ENCODE measurements at places on chromosomes 12 and 14.

GRCh38 chr14:31934767-31935266 lies 142.3 kb upstream of the ARHGAP5 start:
- DNase-seq: no peak

DNA sequence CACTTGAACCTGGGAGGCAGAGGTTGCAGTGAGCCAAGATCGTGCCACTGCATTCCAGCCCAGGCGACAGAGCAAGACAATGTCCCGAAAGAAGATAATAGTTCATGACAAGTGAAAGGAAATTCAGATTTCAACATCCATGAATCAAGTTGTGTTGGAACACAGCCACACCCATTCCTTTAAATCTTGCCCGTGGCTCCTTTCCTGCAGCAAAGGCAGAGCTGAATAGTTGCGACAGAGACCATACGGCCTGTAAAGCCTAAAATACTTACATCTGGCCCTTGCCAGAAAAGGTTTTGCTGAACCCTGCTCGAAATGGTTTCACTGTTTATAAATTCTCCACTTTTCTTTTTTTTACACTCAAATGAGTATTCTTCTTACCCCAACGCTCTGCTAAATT lies 17.7 kb upstream of the ITPK1 start:
- DNase-seq: no peak

GRCh38 chr14:68404146-68404527 lies 388.7 kb downstream of the ZFP36L1 start:
- no peak for DNase-seq

- DNase-seq: no peak
These were observed 48.5 kb downstream of the PHLDA1 start for GRCh38 chr12:75982979-75983660.

- no peak for DNase-seq
These were observed 6.0 kb downstream of the CDKN1B start for GRCh38 chr12:12723149-12723680.

DNA sequence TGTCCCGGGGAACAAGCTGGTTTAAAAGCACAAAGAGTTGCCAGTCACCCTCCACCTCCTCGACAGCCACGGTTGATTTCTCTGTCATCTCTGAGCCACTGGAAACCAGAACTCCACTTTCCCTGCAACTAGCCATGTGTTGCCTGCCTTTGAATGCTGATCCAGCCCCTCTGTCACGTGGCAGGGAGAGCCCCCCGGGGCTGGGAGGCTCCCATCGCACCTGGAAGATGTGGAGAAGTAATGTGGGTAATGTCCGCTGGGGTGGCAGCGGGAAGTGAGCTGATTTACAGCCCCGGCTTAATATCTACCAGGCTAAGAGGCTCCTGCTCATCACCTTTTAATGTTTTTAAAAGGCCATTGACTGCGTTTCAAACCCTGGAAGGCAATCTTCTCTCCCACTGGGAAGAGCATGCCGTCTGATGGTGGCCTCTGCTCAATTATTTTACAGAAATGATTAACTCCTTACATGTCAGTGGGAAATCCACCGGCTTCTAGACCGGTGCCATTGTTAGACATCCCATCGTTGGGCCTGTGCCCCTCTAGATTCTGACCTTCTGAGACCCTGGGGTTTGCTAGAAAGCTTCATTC lies 7.4 kb downstream of the PRIMA1 start:
- DNase-seq: no peak

DNA sequence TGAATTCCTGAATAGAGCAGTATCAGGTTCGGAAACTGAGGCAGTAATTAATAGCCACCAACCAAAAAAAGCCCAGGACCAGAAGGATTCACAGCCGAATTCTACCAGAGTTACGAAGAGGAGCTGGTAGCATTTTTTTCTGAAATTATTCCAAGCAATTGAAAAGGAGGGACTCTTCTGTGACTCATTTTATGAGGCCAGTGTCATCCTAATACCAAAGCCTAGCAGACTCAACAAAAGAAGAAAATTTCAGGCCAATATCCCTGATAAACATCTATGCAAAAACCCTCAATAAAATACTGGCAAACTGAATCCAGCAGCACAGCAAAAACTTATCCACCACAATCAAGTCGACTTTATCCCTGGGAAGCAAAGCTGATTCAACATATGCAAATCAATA lies 202.3 kb upstream of the SLC16A7 start:
- no peak for DNase-seq

DNA sequence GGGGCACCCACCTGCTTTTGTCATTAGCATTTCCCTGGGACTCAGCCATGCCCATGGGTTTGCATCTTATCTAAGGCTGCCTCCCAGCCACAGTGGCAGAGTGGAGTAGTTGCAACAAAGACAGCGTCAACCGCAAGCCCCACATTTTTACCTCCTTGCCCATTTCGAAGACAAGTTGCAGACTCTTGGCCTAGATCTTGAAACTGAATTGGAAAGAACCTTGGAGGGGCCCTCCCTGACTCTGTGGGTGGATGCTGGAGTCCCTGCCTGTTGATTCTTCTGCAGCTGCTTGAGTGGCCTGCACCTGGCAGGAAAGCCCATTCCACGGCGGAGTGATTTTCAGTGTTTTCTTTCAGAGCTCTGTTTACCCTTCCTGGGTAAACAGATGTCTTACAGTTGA lies 309.0 kb downstream of the VRK1 start:
- DNase-seq: no peak

GRCh38 chr12:52772188-52772587 lies 5.0 kb downstream of the KRT76 start:
- DNase-seq: no peak

DNA sequence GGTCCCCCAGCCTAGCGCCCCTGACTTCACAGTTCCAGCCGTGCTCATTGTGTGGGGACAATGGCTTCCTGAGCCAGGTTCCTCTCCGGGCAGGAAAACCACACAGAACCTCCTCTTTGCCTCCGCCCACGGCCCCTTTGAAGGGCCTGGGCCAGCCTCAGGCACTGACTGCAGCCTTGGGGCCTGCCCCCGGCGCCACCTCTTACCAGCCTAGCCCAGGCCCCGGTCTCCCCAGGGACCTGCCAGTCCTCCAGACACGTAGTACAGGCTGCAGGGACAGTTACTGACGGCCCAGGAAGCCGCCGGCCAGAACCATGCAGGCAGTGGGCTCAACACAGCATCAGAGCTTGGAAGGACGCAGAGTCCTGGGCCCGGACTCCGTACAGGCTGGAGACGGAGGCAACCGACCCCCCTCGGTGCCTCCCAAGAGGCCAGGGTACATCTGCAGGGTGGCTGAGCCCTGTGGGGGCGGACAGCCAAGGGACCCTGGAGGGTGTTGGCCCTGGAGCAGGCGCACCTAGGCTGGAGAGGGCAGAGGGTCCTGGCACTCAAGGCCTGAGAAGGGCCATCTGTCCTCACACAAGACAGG lies 20.9 kb upstream of the NUDT14 start:
- no peak for DNase-seq

GRCh38 chr12:90484094-90484493 lies 470.9 kb downstream of the CCER1 start:
- no peak for DNase-seq

- DNase-seq: no peak
These were observed 2.3 kb upstream of the PRKCH start for GRCh38 chr14:61319086-61319485.

DNA sequence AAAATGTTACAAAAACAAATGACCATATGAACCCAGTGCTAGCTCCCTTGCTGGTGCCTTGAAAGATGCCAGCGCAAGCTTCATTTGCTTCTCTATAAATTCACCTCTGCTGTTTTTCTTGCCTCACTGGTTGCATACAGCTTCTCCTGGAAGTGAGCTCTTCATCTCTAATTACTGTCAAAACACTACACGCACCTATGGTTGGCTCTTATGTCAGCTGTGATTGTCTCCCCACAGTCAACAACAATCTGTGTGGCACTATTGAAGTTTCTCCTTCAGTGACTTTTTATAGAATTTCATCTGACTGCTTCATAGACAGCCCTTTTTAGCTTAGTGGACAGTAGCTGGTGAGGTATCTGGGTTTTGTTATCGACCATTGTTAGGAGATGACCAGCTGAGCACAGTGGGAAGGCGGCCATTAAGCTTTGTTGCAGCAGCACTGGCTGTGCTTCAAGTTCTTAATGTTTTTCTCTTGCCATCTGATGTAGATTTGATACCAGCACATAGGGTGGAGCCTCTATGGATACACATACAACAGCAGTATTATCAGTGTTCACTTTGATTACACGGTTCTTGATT lies 131.8 kb downstream of the KITLG start:
- no peak for DNase-seq

DNA sequence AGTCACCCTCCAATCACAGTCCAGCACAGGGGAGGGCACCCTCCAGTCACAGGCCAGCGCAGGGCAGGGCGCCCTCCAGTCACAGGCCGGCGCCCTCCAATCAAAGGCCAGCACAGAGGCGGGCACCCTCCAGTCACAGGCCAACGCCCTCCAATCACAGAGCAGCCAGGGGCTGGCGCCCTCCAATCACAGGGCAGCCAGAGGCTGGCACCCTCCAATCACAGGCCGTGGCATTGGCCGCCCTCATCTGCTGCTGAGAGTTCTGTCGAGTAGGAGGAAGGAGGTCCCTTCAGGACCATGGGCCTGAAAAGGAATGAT lies 26.6 kb downstream of the DDX51 start:
- no peak for DNase-seq

GRCh38 chr14:60970146-60970545 lies 10.7 kb downstream of the TRMT5 start:
- no peak for DNase-seq

DNA sequence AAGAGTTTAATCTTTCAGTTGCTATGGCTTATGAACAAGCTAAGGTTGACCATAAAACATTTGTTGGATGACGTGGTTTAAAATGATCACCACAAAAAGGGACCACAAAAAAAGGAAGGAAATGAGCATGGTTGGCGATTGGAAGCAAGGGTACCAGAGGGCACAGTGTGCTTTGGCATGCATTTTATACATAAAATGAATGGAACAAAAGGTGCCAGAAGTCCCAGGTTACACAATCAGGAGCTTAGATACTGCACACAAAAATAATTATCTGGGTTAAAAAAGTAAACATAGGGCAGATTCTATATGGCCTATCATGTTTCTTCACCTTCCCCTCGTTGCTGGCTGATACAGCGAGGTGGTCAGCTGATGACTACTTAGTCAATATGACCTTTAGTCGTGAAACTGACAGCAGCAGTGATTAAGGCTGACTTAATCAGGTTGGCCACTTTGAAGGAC lies 50.7 kb downstream of the ZC3H14 start:
- DNase-seq: no peak

GRCh38 chr12:102120886-102121285 lies 903 bp downstream of the PARPBP start:
- no peak for DNase-seq

- no peak for DNase-seq
These were observed 1.2 kb downstream of the SOCS2 start for GRCh38 chr12:93573552-93574223.

- DNase-seq: no peak
These were observed 56.9 kb downstream of the CDC42BPB start for GRCh38 chr14:103000291-103000921.

DNA sequence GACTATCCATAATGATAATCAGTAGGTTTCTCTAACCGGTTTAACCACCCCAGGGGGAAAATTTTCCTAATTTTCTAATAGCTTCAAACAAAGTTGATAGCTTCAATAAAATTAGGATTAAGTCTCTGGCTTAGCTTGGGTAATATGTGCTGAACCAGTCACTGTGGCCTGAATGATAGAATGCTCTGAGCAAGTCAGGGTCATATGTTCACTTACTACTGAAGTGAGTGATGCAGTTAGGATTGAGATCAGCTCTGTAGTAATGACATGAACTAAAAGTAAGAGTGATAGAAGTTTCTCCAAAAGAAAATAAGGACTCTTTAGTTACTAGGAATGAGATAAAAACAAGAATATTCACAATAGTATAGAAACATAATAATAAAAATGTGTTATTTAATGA lies 32.6 kb downstream of the ETNK1 start:
- DNase-seq: no peak

- no peak for DNase-seq
These were observed 3.7 kb downstream of the ACACB start for GRCh38 chr12:109120095-109120494.

GRCh38 chr14:68401855-68402254 lies 391.0 kb downstream of the ZFP36L1 start:
- no peak for DNase-seq

DNA sequence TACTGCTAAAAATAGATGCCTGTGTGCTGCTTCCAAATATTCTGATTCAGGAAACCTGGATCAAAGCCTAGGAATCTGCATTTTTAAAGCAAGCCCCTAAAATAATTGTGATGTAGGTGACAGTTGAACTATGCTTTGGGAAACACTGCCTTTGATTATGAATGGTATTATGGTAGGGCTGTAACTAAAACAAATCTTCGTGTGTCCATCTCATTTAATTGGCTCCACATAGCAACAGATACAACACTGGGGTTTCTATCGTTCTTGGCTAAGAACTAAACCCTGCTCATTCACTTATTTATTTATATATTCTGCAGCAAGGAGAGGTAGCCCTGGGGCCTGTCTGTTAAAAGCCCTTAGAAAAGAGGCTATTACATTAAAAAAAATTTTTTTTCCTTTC lies 23.0 kb upstream of the ITGA5 start:
- no peak for DNase-seq

- DNase-seq: no peak
These were observed 84.4 kb downstream of the PPP2R5C start for GRCh38 chr14:101845896-101846295.

GRCh38 chr14:63401646-63402045 lies 82.9 kb upstream of the GPHB5 start:
- DNase-seq: no peak

DNA sequence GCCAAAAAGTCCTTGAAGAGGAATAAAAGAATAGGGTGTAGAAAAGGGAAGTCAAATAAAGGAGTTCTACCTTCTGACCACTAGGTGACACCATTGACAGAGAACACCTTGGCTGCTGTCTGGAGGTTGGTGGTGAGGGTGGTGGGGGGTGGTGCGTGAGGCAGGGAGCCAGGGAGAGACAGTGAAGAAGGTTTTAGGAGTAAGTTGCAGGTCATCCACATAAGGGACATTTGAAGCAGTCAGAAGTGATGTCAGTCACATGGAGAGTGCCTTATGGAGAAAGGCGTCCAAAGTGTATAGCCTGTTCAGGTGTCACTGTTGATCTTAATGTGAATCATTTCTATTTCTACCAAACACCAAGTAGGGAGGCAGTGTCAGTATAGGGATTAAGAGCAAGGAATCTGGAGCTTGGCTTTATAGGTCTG lies 279.3 kb upstream of the DDHD1 start:
- no peak for DNase-seq

- DNase-seq: no peak
These were observed 5.3 kb upstream of the TESPA1 start for GRCh38 chr12:54989829-54990228.

- DNase-seq: no peak
These were observed 751.0 kb upstream of the TMEM132C start for GRCh38 chr12:127515941-127516340.

DNA sequence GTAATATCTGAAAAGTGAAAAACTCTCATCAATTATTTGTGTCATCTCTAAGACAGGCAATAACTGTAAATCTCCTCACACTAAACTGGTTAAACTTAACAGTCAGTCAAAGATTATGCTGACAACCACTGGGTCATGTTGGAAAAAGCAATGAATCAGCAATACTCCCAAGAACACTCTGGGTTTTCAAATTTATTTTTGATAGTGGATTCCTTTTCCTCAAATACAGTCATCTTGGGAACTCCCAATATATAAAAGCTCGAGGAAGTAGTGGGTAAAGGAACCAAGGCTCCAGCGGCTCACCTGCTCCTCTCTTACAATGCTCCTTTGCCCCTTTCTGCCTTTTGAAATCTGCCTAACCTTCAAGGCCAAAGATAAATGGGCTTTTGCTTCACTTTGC lies 70.0 kb downstream of the ARMH4 start:
- DNase-seq: no peak

All from stimulated activated CD4-positive, alpha-beta T cell treated with anti-CD3 and anti-CD28 coated beads, TNF-alpha, amount 100 ng/mL, for 24 hours (primary cell).